ENCODE measurements at places on chromosomes 1 and 21.

- H3K27ac ChIP-seq, result no peak overlapping the region
- no peaks in the 10 kb centered on the region for H3K4me1 ChIP-seq
- H3K4me3 ChIP-seq, result no peak overlapping the region
- no peaks in the 10 kb centered on the region for H3K27me3 ChIP-seq
- no peak for DNase-seq
These were observed 453.1 kb upstream of the ZP4 start for GRCh38 chr1:238343852-238344251.

DNA sequence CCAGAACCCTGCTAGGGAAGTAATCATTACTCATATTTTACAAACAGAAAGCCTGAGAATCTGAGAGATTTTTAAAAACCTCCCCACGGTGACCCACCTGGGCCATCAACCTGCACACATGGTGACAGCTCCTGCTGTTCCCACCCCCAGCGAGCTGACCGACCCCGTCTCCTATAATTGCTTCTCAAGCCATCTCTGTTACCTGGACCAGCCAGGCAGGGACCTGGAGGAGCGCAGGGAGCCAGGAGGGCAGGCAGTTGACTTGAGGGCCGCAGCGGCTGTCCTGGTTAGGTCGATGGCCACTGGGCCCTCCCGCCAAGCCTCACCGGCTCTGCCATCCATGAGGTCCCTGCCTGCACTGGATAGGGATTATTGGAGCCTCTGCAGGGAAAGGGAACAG is 7.7 kb downstream of the TFF2 start:
- no peaks in the 10 kb centered on the region for H3K36me3 ChIP-seq
- H3K27me3 ChIP-seq, result peaks cover 29% of the 10 kb centered on the region
- no peak overlapping the region for H3K4me3 ChIP-seq
- peaks cover 8% of the 10 kb centered on the region for H3K4me1 ChIP-seq
- no peak for DNase-seq
- no peak overlapping the region for H3K27ac ChIP-seq

DNA sequence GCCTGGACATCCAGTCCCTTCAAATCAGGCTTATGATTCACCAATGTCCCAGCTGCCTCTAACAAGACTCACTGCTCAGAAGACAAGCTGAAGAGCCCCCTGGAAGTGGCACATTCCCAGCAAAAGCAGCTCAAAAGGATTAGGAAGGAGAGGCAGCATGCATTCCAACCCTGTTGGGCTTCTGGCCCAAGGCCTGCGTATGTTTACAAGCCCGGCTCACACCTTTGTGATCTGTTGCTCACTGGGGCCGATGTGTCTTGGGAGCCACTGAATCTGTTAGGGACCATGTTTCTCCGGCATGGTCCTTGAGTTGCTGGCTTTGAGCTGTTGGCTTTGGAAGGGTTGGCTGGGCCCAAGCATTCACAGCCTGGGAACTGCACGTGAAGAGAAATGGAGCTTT is 81.2 kb upstream of the C1orf174 start:
- H3K27me3 ChIP-seq, result no peaks in the 10 kb centered on the region
- H3K27ac ChIP-seq, result no peak overlapping the region
- H3K36me3 ChIP-seq, result no peaks in the 10 kb centered on the region
- no peaks in the 10 kb centered on the region for H3K4me1 ChIP-seq

DNA sequence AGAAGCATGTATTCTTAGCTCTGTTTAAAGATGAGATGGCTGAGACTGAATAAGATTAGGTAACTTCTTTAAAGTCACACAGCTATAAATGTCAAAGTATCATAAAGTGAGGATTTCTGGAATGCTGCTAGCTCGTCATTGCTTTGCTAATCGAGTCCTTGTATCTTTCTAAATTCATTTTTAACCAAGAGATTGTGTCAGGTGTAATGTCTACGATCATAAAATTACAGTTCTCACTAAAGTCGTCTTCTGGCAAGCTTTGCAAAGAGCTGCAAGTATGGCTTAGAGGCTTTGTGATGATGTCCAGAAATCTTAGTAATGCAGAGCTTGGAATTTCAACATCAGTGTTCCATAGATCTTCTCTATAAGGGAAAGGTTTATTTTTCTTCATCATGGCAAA is 569.8 kb downstream of the LMO4 start:
- peak; percentile 28 for DNase-seq
- no peak overlapping the region for H3K27ac ChIP-seq
- H3K4me1 ChIP-seq, result no peaks in the 10 kb centered on the region
- H3K36me3 ChIP-seq, result no peaks in the 10 kb centered on the region
- no peaks in the 10 kb centered on the region for H3K27me3 ChIP-seq

DNA sequence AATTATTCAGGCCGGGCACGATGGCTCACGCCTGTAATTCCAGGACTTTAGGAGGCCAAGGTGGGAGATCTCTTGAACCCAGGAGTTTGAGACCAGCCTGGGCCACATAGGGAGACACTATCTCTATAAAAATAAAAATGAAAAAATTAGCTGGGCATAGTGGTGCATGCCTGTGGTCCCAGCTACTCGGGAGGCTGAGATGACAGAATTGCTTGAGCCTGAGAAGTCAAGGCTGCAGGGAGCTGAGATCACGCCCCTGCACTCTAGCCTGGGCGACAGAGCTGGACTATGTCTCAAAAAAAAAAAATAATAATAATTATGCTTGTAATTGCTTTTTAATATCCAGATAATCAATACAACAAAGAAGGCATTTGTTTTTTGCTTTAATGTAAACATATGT is 91.3 kb downstream of the RIPK4 start:
- H3K27me3 ChIP-seq, result peaks cover 9% of the 10 kb centered on the region
- H3K4me3 ChIP-seq, result no peak overlapping the region
- no peaks in the 10 kb centered on the region for H3K36me3 ChIP-seq
- H3K4me1 ChIP-seq, result peaks cover 20% of the 10 kb centered on the region
- no peak overlapping the region for H3K27ac ChIP-seq

DNA sequence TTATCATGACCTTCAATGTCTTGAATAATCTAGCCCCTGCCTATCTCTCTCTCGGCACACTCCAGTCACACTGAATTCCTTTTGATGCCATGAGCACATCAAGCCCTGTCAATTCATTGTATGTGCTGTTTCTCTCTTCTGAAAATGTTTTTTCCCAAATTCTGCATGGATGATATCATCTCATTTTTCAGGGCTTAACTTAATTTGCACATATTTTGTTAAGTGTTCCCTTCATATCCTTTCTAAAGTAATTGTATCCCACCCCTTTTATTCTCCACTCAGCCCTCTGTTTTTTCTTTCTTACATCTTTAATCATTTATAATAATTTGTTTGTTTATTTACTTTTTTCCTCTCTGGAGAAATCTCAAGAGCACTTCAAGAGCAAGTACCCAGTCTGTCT is 149.9 kb downstream of the ZNF326 start:
- no peaks in the 10 kb centered on the region for H3K27me3 ChIP-seq
- no peak overlapping the region for H3K27ac ChIP-seq
- no peaks in the 10 kb centered on the region for H3K4me1 ChIP-seq
- no peak overlapping the region for H3K4me3 ChIP-seq
- H3K36me3 ChIP-seq, result no peaks in the 10 kb centered on the region

GRCh38 chr21:36478941-36479340 is 981 bp downstream of the CLDN14 start:
- H3K4me3 ChIP-seq, result no peak overlapping the region
- H3K36me3 ChIP-seq, result no peaks in the 10 kb centered on the region
- H3K27me3 ChIP-seq, result no peaks in the 10 kb centered on the region
- DNase-seq, result no peak

GRCh38 chr21:24093032-24093431 is 1514.2 kb downstream of the MRPL39 start:
- H3K27me3 ChIP-seq, result no peaks in the 10 kb centered on the region
- H3K27ac ChIP-seq, result no peak overlapping the region
- no peak overlapping the region for H3K4me3 ChIP-seq
- H3K4me1 ChIP-seq, result no peaks in the 10 kb centered on the region

DNA sequence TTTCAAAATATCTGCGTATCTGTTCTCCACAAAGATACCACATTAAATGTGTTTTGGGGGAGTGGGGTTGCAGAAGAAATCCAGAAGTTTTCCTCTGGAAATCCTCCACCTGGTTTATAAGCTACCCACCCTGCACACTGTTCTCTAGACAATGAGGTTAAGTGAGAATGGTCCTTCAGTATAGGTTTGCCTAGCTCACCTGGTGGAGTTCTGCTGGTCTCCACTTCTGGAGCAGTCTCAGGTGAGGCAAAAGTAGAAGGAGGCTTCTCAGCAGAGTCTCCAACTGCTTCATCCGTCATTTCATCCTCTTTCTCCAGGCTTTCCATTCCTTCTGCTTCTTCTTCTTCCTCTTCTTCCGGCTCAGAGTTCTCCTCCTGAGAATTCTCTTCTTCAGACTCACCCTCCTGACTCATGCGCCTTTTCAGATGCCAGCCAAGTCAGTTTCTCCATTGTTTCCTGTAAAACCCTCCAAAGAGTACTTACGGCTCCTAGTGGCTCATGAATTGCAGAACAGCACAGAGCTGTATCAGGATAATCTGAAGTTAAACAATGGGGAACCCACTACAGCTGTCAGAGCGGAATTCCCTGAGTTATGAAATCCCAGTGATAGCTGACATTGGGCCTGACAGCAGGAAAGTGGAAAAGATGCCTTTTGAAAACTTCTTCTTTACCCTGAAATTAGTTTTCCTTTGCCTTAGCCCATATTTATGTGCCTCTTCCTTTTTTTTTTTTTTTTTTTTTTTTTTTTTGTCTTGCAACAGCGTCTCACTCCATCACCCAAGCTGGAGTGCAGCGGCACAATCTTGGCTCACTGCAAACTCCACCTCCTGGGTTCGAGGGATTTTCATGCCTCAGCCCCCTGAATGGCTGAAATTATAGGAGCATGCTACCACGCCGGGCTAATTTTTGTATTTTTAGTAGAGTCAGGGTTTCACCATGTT is 38.5 kb downstream of the MSTO1 start:
- H3K27me3 ChIP-seq, result no peaks in the 10 kb centered on the region
- H3K4me1 ChIP-seq, result no peaks in the 10 kb centered on the region
- H3K27ac ChIP-seq, result peak overlapping the region; percentile 33
- H3K36me3 ChIP-seq, result no peaks in the 10 kb centered on the region
- H3K4me3 ChIP-seq, result peak overlapping the region; percentile 86

DNA sequence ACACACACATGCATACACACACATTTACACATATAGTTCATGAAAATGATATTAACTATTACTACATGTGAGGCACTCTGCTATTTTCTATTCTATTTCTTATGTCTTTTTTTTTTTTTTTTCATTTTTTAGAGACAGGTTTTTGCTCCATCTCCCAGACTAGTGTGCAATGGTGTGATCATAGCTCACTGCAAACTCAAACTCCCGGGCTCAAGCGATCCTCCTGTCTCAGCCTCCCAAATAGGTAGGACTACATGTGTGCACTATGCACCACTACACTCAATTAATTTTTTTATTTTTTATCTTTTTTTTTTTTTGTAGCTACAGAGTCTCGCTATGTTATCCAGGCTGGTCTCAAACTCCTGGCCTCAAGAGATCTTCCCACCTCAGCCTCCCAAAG is 48.8 kb upstream of the RAB4A start:
- no peaks in the 10 kb centered on the region for H3K36me3 ChIP-seq
- H3K27ac ChIP-seq, result no peak overlapping the region
- peaks cover 2% of the 10 kb centered on the region for H3K27me3 ChIP-seq
- H3K4me3 ChIP-seq, result no peak overlapping the region
- peaks cover 14% of the 10 kb centered on the region for H3K4me1 ChIP-seq

DNA sequence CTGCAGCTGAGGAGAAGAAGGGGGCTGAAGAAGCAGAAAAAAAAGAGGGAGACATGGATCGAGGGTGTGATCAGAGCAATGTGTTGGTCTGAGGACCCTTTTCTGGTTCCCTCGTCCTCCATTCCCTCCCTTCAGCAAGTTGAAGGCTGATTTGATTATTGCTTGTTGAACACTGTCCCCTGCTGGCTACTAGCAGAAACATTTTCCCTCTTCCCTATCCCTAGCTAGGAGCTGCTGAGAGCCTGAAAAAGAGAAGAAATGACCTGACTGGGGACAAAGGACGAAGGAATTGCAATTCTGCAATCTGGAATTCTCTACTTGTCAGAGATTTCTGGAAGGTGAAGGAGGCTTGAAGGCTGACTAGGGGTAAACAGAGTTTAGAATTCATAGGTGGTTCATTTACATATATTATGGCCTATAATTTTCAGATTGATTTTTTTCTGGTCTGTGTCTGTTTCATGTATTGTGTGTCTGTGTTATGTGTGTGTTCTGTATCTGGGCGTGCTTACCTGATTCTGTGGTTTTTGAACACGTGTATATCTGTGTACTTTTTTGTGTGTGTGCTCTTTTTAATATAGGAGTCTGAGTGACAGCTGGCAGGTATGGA is 9.8 kb downstream of the NHLH1 start:
- H3K36me3 ChIP-seq, result no peaks in the 10 kb centered on the region
- peak; percentile 77 for DNase-seq
- H3K27ac ChIP-seq, result no peak overlapping the region
- H3K27me3 ChIP-seq, result peaks cover 18% of the 10 kb centered on the region
- peaks cover 20% of the 10 kb centered on the region for H3K4me1 ChIP-seq

DNA sequence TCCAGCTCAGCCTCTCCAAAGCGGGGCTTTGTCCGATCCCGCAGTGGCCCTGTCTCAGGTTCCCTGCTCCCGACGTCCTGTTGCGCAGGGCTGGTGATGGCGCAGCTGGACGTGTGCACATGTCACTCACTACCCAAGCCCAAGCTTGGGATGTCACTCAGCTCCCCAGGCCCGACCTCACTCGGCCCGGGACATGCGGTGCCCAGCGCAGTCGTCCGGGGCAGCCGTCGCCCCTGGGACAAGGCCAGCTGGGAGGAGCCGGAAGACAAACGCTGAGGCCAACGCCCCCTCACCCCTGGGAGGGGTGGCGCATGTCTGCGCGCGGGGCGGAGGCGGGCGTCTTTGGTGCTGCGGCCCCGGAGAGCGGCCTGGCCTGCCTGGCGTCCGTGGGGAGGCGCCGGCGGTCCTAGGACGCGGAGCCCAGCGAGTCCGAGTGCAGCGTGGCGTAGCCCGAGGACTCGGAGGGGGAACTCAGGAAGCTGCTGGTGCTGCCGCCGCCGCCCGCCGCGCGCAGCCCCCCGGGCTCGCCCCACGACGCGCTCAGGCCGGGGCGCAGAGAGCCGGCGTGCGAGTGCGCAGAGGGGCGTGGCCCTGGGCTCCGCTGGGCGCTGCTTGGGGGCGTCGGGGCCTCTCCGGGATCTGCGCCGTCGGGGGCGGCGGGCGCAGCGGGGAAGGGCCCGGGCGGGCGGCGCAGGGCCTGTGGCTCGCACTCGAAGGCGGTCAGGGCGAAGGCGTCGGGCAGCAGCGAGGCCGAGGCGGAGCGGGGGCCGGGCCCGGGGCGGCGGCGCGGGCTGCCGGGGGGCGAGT is 5.2 kb downstream of the HES3 start:
- peaks cover 11% of the 10 kb centered on the region for H3K36me3 ChIP-seq
- peaks cover 30% of the 10 kb centered on the region for H3K4me1 ChIP-seq
- H3K27ac ChIP-seq, result no peak overlapping the region
- H3K27me3 ChIP-seq, result peaks cover 63% of the 10 kb centered on the region
- H3K4me3 ChIP-seq, result no peak overlapping the region

GRCh38 chr1:31647106-31647505 is 2.4 kb upstream of the PEF1 start:
- peaks cover 4% of the 10 kb centered on the region for H3K36me3 ChIP-seq
- no peak overlapping the region for H3K4me3 ChIP-seq
- H3K27me3 ChIP-seq, result no peaks in the 10 kb centered on the region
- peak; percentile 36 for DNase-seq
- no peak overlapping the region for H3K27ac ChIP-seq

GRCh38 chr1:35656148-35656862 is 15.0 kb upstream of the PSMB2 start:
- H3K27ac ChIP-seq, result no peak overlapping the region
- H3K4me3 ChIP-seq, result no peak overlapping the region
- DNase-seq, result no peak
- no peaks in the 10 kb centered on the region for H3K36me3 ChIP-seq
